ENCODE measurements at places on chromosomes 11 and 22.
A peak's percentile ranks its signal among the peaks of the same experiment; 100 is the strongest.

GRCh38 chr22:46569055-46569847 lies 31.8 kb upstream of the CELSR1 start:
- DNase-seq, result no peak

GRCh38 chr22:50315289-50316113 lies 8.1 kb upstream of the PLXNB2 start:
- no peak for DNase-seq

GRCh38 chr11:13105237-13105844 lies 96.2 kb downstream of the RASSF10 start:
- no peak for DNase-seq

GRCh38 chr11:94184362-94184761 lies 55.7 kb downstream of the PANX1 start:
- DNase-seq, result no peak

- no peak for DNase-seq
Observed at GRCh38 chr22:50310031-50310722, 2.7 kb upstream of the PLXNB2 start.

DNA sequence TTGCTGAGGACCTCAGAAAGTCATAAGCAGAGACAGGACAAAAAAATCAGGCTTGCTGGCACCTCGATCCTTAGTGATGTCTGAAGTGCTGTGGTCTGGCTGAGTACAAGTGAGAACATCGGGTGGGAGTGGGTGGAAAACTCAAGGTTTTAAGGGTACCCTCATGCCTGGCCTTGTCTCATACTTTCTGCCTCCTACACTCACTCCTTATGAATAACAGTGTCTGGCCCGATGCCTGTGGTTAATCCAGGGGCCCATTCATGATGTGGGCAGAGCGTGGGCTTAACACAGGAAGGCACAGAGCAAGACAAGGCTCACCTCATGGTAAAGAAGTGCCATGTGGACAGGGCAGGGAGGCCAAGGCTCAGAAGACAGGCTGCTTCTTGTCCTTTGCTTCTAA lies 11.0 kb upstream of the UCP3 start:
- DNase-seq, result peak; percentile 69

DNA sequence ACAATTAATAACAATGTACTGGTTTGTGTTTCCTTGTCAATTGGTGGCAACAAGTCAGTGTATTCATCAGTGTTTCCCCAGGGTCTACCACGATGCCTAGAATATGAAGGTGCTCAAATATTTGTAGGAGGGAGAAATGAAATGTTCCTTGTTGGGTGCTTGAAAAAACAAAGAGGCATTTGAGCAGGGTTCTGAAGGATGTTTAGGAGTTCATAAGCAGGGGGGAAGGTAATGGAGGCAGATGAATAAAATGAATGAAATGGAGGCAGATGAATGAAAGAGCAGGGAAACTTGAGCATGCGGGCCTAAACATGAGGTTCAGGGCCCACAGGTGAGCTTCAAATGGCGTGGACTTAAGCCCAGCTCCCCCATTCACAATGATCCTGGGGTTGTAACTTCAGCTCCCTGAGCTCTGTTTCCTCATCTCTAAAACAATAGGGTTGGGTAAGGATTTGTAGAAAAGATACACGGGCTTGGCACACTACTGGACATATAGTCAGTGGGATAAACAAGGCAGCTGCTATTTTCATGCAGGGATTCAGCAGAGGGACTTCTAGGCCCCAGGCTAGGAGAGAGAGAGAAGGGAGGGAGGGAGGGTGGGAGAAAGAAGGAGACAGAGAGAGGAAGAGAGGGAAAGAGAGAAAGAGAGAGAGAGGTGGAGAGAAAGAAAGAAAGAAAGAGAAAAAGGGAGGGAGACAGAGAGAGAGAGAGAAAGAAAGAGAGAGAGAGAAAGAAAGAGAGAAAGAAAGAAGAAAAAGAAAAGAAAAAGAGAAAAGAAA lies 73.7 kb downstream of the MN1 start:
- DNase-seq, result no peak

DNA sequence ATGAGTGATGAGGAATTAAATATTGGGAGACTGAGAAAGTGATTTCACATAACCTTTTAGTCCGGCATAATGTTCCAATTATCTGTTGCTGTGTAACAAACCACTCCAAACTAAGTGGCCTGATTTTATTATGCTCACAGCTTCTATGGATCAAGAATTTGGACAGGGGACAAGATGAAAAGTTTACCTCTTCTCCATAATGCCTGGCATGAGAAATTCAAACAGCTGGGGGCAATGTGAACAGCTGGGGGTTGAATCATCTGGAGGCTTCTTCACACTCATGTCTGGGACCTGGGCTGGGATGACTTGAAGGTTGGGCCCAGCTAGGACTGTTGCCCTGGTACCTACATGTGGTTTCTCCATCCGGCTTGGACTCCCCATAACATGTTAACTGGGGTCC lies 99.4 kb upstream of the DRD2 start:
- DNase-seq, result no peak

- no peak for DNase-seq
Observed at GRCh38 chr22:24178502-24179440, 2.5 kb upstream of the SUSD2 start.

GRCh38 chr11:693887-694562 lies 997 bp downstream of the DEAF1 start:
- no peak for DNase-seq

DNA sequence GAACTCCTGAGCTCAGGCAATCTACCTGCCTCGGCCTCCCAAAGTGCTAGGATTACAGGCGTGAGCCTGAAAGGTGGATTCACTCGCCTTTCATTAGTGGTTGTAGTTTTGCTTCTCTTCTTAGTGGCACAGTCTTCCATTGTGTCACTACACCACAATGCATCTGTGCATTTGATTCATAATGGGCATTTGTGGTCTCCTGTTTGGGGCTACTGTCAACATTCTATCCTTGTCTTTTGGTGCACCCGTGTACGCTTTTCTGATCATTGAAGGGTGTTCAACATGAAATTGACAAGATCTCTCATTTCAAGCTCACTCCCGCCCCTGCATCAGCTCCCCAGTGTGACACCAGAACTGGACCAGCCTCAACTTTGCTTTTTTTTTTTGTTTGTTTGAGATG lies 2.0 kb upstream of the SYT12 start:
- no peak for DNase-seq

- DNase-seq, result no peak
Observed at GRCh38 chr11:2137202-2138067, 1.8 kb downstream of the IGF2 start.

GRCh38 chr11:108647701-108648527 lies 17.0 kb upstream of the DDX10 start:
- DNase-seq, result peak; percentile 14

- DNase-seq, result no peak
Observed at GRCh38 chr11:64649291-64649697, 58.3 kb downstream of the SLC22A12 start.

GRCh38 chr11:76362716-76363115 lies 18.2 kb downstream of the THAP12 start:
- DNase-seq, result no peak

DNA sequence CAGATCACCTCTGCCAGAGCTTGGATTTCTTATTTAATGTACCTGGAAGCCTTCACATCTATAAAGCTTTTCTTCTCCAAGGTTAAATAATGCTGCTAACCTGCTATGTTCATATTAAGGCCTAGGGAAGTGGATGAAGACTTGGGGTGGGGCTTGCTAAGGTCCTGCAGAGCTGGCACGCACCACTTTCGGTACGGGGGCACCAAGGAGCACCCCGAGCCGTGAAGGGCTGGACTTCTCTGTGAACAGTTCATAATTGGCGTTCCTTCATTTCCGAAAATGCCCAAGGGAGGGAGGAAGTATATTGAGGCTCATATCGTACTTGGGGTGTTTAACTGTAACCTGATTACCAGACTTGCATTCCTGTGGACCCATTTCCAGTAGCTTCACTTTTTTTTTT lies 59.6 kb downstream of the ST14 start:
- DNase-seq, result no peak

GRCh38 chr11:117564321-117564720 lies 232.7 kb downstream of the DSCAML1 start:
- no peak for DNase-seq

DNA sequence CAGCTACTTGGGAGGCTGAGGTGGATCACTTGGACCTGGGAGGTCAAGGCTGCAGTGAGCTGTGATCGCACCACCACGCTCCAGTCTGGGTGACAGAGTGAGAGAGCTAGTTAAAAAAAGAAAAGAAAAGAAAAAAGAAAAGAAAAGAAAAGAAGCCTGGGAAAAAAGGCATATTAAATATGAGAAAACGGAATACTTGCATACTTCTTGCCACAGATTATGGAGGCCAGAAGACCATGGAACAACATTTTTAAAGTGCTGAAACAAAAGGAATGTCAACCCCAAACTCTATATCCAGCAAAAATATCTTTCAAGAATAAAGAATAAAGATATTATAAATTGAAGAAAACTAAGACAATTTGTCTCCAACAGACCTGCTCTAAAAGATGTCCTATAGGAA lies 191.9 kb downstream of the EFCAB6 start:
- DNase-seq, result no peak

GRCh38 chr22:44461614-44462013 lies 36.4 kb downstream of the RTL6 start:
- DNase-seq, result no peak

DNA sequence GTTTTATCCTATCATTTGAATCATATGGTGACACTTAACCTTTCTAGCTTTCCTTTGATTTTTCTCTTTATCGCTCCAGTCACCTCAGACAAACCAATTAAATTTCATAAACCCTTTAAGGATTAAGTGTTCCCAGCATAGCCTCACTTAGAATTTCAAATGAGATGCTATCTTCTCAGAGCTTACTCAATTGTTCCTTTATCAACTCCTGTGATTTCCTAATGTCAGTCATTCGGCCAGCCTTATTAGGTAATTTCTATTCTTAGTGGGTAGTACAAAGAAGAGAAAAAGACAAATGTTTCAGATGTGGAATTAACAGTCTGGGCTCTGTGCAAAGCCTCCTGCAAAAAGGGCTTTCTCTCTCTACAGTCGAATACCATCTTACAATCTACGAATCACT lies 77.1 kb upstream of the CCDC90B start:
- DNase-seq, result no peak

DNA sequence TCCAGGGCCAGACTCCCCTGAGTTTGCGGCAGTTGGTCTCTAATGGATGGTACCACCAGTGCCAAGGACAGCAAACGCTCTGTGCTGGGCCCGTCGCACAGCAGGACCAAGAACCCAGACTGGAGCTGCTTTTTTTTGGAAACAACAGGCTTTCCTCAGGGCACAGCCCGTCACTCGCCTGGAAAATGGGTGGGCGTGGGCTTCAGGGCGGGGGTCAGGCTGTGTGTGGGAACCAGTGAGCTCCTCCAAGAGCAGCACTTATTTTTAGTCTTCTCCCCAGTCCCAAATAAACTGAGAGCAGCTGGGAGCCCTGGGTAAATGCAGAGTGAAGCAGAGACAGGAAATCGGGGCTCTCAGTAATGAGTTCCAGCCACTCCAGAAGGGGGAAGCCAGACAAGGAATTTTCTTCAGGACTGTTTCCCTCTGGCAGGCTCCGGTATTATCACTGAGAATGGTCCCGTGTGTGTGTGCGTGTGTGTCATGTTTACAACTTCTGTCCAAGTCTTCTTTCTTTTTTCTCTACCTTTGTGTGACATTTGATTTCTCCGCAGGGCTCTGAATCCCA lies 63.0 kb downstream of the PPFIBP2 start:
- no peak for DNase-seq

GRCh38 chr22:36280379-36280778 lies 27.4 kb downstream of the APOL1 start:
- no peak for DNase-seq

GRCh38 chr11:22703040-22703439 lies 36.6 kb downstream of the GAS2 start:
- DNase-seq, result no peak

DNA sequence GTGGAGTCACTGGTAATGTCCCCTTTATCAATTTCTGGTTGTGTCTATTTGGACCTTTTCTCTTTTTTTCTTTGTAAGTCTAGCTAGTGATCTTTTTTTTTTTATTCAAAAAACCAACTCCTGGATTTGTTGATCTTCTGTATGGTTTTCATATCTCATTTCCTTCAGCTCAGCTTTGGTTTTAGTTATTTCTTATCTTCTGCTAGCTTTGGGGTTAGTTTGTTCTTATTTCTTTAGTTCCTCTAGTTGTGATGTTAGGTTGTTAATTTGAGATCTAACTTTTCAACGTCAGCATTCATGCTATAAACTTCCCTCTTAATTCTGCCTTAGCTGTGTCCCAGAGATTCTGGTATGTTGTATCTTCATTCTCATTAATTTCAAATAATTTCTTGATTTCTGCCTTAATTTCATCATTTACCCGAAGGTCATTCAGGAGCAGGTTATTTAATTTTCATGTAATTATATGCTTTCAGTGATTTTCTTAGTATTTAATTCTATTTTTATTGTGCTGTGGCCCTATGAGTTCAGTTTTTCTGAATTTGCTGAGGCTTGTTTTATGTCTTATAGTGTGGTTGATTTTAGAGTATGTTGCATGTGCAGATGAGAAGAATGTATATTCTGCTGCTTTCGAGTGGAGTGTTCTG lies 29.0 kb downstream of the PI4KA start:
- DNase-seq, result no peak

DNA sequence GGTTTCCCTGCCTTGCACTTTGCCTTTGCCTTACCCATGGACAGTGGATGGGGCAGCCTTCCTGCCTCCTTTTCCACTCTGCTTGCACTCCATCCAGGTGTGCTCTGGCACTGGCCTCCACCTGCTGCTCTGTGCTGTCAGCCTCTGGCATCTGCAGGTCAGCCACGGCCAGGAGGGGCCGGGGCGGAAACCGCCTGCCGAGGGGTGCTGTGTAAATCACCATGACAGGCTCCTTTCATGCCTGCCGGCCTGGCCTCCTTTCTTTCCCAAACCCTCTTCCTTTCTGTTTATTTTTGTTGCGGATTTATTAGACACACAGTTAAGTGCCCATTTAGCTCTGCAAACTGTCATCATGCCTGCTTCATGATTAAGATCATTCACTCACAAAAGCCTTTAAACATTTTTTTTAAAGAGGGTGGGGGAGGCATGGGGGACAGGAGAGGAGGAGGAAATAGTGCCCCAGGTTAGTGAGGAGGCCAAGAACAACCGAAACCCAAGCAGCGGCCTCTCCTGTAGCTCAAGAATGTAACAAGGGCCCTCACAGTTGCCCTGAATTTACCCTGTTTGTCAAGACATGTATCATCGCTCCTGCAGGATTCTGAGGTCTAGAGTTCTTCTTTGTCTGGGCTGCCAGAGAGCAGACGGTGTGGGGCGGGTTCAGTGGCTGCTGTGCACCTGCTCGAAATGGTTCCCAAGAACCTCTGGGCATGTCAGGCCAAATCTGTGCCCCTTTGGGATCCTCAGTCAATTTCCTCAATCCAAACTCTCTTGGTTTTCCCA lies 83.3 kb downstream of the BARX2 start:
- no peak for DNase-seq

DNA sequence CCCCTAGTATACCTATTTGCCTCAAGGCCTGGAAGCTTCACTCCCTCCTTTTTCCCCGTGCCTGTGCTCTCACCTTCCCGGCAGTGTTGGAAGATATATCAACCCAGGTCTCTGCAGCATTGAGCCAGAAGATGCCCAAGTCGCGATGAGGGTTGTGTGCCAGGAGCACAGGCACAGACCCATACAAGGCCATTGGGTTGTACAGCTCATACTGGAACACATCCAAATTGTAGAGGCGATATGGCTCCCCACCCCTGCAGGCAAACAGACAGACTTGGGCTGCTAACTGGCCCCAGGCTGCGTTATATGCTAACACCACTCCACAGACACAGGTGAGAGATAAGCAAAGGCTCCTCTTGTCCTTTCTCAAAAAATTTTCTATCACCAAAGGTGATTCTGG lies 10.7 kb upstream of the B3GAT3 start:
- DNase-seq, result no peak
